Sigmoid colon (tissue), 7 donors: ENCODE measurements at places on chromosomes 4 and X. TPM values are rescaled to one million over a fixed set of nuclear protein-coding genes. Genes with fewer than 3 reads are reported as not detected.
A peak's percentile ranks its signal among the peaks of the same experiment; 100 is the strongest.

DNA sequence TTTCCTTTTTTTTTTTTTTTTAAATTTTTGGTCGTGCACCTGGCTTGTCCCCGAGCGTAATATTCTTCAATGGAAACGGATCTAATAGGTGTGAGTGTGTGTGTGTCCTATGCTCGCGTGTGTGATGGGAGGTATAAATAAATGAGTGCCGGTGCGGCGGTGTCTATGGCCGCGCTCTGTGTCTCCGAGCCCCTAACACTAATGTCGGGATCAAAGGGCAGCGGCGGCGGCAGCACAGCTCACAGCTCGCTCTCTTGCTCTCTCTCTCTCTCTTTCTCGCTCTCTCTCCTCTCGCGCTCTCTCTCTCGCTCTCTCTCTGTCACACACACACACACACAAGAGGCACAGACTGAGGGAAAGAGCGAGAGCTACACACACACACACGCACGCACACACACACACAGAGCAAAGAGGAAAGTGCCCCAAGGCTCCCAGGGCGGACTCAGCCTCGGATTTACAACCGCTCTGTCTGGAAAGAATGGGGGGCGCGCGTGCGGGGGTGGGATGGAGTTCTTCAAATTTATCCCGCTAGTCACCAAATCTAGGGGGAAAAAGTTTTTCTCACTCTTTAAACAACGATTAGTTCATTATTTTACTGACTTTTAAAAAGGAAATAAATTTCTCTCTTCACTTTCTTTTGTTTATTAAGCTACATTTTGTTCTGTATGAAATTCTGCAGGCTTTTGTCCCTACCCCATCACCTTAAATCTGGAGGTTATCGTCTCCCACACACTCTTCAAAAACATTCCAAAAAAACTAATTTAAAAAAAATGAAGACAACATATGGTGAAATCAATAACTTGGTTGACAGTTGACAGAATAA lies at the start of gene ZNF827:
ZNF827 (minus strand) TSS at position 206 of the 823 bp plus-strand sequence. CDS start 416 bp downstream, outside the sequence.
- peak; percentile 84 for DNase-seq

The MOB1B gene
- 21.7 TPM for total RNA-seq

GRCh38 chr4:24794916-24795665 lies at the start of gene SOD3:
TSS of gene SOD3 (plus strand) at chr4:24795573. CDS start at chr4:24799522, 3,949 bp downstream.
- peak; percentile 95 for DNase-seq

DNA sequence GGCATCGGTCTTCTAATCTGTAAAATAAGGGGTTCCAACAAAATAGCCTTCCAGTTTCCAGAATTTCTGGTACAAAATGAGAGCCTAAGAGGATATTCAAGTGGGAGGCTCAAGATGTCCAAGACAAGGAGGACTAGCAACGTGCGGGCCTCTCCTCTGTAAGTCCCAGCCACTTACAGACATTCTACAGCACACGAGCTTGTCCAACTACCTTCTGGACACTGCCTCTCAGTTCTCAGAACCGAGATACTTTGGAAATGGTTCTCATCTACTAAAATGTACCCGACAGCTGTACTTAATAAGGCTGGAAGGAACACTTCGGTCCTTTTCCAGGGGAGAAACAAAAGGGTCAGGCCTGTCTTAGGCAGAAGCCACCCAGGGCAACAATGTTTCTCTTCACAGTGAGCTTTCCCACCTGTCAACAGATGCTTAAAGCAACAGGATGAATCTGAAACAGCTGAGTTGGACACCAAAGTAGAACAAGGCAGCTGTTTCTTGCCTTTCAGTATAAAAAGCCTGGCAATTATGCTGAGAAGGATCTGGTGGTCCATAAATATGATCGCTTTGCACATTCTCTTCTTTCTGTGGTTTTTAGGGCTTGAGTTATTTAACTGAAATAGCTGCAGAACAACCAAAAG lies 127.0 kb downstream of the HS6ST2 start:
- no peak for DNase-seq
